ENCODE measurements at places on chromosomes 6 and 20. TPM values are rescaled to one million over a fixed set of nuclear protein-coding genes. Genes with fewer than 3 reads are reported as not detected.

LTB gene
- total RNA-seq = not detected

HM13 gene
- total RNA-seq = 139 TPM

TCFL5 gene
- total RNA-seq = 8.6 TPM

BMP2 gene
- 4.7 TPM for total RNA-seq

SLC22A16 gene
- 1.9 TPM for total RNA-seq

CAP2 gene
- 4.7 TPM for total RNA-seq

MAP7 gene
- 0.90 TPM for total RNA-seq

DDO gene
- 0.16 TPM for total RNA-seq

HLA-DRA gene
- total RNA-seq = not detected

HCK gene
- total RNA-seq = not detected

TMC2 gene
- total RNA-seq = not detected

COL20A1 gene
- not detected for total RNA-seq

NTSR1 gene
- total RNA-seq = not detected

Measured in cardiac atrium fibroblast (primary cell).